ENCODE measurements at places on chromosomes 6 and 20.

- DNase-seq: no peak
Measured at GRCh38 chr6:114564302-114564933, 221.6 kb upstream of the HS3ST5 start.

DNA sequence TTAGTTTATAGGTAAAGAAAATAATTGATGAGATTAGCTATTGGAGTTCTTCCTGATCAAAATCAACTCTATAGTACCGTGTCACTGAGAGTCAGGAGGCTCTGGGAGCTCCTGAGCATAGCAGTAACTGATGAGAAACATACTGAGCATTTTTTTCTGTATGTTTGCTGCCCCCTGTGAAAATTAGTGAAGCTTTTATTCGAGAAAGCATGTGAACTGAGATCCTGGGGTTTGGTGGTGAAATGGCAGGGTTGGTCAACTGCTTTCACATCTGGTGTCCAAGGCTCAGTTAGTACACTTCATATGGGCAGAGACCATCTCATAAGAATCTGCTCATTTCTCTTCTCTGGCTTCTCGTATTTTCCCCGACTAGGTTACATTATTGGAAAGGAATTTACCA lies 4.1 kb upstream of the ABT1 start:
- DNase-seq: peak; percentile 41

GRCh38 chr20:13333793-13334192 lies 112.7 kb downstream of the ISM1 start:
- peak; percentile 9 for DNase-seq

DNA sequence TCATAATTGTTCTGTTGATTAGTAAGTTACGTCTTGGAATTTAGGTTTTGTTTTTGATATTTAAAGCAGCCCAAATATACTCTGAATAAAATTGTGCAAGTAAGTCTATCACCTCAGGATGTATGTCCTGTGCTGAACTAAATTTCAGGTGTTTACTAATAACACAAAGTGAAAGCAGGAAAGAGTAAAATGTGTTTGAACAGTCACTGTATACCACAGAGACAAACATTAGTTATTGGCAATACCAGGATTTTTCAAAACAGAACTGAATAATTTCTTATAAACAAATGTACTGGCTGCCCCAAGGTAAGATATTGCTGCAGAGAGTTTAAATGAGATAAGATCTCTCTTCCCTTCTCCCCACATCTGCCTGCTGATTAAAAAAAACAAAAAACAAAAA lies 404.7 kb upstream of the RUNX2 start:
- DNase-seq: no peak

GRCh38 chr6:109713097-109713496 lies 22.0 kb downstream of the FIG4 start:
- no peak for DNase-seq

- no peak for DNase-seq
Measured at GRCh38 chr6:13838616-13839015, 24.3 kb upstream of the MCUR1 start.

- peak; percentile 10 for DNase-seq
Measured at GRCh38 chr6:128303870-128304269, 216.5 kb downstream of the PTPRK start.

GRCh38 chr6:42269974-42270510 lies 52.4 kb upstream of the MRPS10 start:
- DNase-seq: no peak

DNA sequence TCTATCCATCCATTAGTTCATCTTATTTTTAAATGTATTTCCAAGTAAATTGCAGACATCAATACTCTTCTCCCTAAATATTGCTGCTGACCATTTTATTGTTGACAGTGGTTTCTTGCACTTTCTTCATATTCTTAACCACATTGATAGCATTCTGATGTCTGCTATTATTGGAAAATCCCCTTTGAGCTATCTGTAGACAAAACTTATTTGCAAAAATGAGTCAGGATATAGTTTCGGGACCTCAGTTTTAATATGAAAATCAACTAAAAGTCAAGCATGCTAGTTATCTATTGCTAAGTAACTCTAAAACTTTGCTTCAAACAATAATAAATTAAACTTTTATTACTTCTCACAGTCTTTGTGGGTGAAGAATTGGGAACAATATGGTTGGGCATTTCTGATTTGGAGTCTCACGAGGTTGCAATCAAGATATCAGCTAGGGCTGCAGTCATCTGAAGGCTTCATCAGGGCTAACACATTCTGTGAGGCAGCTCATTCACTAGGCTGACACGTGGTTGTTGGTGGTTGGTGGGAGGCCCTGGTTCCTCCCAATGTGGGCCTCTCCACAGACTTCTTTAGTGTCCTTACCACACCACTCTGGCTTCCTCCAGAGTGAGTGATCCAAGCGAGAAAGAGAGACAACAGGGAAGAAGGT lies 32.7 kb downstream of the CD109 start:
- DNase-seq: no peak

DNA sequence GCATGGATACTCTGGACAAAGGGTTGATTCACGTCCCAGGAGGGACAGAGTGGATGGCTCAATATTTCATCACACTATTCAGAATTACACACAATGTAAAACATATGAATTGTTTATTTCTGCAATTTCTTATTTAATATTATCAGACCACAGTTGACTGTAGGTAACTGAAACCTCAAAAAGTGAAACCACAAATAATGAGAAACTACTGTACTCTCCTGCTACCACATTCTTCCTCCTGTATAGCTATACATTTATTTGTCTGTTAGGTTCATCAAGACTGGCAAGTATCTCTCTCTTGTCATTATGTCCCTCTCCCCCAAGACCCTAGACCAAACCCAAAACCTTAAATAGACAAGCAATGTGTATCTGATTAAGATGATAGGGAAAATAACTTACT lies 60.0 kb downstream of the SYCP2 start:
- no peak for DNase-seq

DNA sequence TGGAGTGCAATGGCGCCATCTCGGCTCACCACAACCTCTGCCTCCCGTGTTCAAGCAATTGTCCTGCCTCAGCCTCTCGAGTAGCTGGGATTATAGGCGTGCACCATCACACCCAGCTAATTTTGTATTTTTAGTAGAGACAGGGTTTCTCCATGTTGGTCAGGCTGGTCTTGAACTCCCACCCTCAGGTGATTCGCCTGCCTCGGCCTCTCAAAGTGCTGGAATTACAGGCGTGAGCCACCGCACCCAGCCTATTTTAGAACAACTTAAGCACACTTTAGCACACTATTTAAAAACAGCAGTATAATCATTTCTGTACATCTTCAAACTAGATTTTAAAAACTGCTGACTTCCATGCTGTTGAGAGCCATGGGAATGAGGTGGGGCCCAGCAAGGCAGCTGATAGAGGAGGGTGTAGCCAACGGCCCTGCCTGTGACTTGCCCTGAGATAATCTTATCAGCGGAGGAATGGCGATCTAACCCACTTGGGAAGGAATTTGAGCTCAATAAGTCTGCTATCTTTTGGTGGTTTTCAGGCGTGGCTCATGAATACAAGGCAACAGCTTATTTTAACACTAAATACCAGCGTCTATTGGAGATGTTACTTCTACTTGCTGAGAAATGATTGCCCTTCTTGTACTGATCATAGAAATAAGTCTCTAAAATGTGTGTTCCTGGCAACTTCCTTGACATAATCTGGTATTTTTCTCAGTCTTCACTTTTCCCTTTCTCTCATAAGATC lies 12.1 kb downstream of the ZDHHC14 start:
- no peak for DNase-seq

GRCh38 chr20:61514396-61514795 lies 262.3 kb downstream of the CDH4 start:
- DNase-seq: no peak

- no peak for DNase-seq
Measured at GRCh38 chr6:149990661-149991471, 27.1 kb downstream of the ULBP1 start.

DNA sequence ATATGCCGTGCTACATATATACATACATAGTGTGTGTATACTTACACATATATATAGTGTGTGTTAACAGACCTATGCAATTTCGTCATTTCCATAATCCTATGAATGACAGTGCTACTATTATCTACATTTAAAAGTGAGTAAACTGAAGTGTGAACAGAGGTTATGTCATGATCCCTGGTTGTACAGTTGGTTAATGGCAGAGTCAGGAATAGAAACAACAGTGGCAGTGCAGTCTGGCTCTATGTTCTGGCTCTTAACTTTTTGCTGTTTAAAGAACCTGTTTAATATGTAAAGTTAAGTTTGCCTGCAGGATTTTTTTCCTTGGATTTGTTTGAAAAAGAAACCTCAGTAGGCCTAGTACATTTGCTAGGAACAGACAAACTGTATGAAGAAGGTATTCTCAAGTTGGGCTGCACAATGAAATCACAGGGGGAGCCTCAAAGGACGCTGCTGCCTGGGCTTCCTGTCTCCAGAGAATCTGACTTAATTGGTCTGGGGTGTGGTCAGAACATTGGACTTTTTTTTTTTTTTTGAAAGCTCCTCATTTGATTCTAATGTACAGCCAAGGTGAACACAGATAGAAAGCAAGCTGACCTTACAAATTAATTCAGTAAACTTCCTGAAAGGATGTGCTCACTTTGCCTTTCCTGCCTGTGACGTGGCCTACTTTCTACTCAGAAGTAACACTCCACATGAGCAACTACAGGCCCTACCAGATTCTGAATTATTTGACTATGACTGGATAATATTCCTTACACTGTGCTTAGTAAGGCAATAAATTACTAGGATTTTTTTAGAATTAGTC lies 29.4 kb downstream of the PLCB1 start:
- no peak for DNase-seq

GRCh38 chr20:6121504-6121903 lies 1.3 kb downstream of the FERMT1 start:
- no peak for DNase-seq

GRCh38 chr6:49462599-49462926 lies 490 bp downstream of the MMUT start:
- DNase-seq: no peak

DNA sequence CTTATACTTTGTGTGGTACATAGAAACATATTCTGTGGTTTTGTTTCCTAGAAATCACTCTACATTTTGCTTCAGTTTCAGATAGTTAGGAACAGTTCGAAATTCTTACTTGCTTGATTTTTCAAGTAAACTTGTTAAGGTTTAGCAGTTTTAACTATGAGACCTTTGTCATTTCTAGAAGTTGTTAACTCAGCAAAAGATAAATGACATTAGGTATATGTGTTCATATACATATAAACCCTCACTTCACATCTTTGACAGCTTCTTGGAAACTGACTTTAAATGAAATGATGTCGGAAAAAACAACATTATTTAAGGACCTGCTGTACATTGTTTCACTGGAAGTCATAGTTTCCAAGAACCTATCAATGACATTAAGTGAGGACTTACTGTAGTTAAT lies 96.2 kb downstream of the FIG4 start:
- DNase-seq: no peak

- no peak for DNase-seq
Measured at GRCh38 chr6:3754776-3755175, 3.3 kb upstream of the PXDC1 start.

GRCh38 chr6:107784669-107785068 lies 39.4 kb downstream of the SCML4 start:
- DNase-seq: no peak

- DNase-seq: no peak
Measured at GRCh38 chr20:19833395-19833794, 75.3 kb downstream of the RIN2 start.

DNA sequence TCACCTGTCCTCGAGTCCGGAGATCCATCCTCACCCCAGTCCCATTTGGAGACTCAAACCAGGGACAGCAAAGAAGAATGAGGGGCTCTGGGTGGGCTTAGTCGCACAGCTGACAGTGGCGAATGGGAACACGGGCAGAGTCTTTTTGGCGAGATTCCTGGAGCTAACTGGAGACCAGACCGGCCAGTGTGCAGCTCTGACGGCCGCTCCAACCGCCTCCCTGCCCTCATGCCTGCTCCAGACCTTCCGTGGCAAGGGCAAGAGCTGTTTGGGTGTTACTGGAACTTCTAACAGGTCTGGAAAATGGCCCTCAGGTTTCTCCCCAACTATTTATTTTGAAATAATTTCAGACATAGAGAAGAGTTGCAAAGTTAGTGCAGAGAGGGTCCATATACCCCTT lies 75.6 kb downstream of the IRF4 start:
- no peak for DNase-seq
